ENCODE measurements at places on chromosomes 2 and 18.

DNA sequence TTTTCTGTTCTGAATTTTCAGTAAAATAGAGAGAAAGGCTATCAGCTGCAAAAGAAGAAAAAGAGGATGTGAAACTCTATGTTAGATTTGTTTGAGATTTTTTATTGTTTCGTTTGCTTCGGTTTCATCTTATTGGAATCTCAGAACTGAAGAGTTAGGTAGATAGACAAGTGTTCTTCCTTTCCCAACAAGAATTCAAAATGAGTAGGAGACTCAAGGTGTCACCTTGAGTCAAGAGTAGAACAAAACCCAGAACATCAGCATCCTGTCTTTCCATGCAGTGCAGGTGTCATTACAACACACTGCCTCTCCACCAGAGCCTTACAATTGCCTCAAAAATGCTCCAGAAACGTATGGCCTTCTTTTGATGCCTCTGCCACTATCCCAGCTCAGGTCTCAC lies 21.1 kb downstream of the NBAS start:
- no peak for DNase-seq

GRCh38 chr2:216346781-216347180 lies 25.5 kb downstream of the MARCHF4 start:
- no peak for DNase-seq

DNA sequence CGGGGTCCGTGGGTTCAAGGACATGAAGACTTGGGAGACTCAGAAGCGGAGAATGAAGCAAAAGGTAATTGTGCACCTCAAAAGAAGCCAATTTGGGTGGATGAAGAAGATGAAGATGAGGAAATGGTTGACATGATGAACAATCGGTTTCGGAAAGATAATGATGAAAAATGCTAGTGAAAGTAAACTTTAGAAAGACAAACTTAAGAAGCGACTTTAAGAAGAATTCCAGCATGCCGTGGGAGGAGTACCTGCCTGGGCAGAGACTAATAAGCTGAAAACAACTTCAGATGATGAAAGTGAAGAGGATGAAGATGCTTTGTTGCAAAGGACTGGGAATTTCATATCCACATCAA lies 43.5 kb downstream of the PSTPIP2 start:
- no peak for DNase-seq

- DNase-seq: no peak
Measured at GRCh38 chr2:100235581-100235980, 86.7 kb downstream of the LONRF2 start.

DNA sequence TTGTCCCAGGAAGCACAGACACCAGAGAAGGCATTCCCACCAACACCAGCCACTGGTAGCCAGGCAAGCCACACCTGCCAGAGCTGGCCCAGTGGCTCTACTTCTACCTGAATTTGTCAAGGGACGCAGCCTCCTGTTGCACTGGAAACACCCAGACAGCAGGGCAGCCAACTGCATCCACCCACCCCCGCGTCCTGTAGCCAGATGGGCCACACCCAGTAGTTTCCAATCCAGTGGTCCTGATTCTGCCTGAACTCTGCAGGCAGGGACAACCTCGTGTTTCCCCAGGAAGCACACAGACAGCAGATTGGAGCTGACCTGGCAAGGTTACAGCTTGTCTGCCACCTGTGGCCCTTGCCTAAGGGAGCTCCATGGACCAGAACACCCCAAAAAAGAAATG lies 18.2 kb downstream of the PFN4 start:
- no peak for DNase-seq

- DNase-seq: no peak
Measured at GRCh38 chr2:105127289-105127915, 89.5 kb downstream of the MRPS9 start.

DNA sequence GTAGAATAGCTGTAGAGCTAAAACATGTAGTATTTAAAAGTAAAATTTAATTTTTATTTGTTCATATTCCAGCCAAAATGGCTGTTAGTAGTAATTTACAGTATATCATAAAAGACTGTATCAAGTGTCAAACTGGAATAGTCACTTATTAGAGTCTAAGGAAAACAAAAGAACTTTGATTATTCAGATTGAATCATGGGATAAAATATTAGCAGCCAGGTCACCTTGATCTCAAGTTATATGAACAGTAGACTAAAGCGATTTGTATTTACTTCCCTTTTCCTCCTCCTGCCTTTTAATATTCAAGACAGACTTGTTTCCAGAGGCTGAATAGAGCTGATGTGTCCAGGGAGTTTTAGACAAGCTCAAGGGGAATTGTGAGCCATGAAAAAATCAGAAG lies 54.4 kb downstream of the PMAIP1 start:
- DNase-seq: no peak

- no peak for DNase-seq
Measured at GRCh38 chr2:204495381-204495780, 49.9 kb upstream of the PARD3B start.

GRCh38 chr2:46336283-46336959 lies 39.2 kb downstream of the EPAS1 start:
- DNase-seq: no peak

GRCh38 chr2:157155992-157156391 lies 101.5 kb upstream of the GALNT5 start:
- no peak for DNase-seq

DNA sequence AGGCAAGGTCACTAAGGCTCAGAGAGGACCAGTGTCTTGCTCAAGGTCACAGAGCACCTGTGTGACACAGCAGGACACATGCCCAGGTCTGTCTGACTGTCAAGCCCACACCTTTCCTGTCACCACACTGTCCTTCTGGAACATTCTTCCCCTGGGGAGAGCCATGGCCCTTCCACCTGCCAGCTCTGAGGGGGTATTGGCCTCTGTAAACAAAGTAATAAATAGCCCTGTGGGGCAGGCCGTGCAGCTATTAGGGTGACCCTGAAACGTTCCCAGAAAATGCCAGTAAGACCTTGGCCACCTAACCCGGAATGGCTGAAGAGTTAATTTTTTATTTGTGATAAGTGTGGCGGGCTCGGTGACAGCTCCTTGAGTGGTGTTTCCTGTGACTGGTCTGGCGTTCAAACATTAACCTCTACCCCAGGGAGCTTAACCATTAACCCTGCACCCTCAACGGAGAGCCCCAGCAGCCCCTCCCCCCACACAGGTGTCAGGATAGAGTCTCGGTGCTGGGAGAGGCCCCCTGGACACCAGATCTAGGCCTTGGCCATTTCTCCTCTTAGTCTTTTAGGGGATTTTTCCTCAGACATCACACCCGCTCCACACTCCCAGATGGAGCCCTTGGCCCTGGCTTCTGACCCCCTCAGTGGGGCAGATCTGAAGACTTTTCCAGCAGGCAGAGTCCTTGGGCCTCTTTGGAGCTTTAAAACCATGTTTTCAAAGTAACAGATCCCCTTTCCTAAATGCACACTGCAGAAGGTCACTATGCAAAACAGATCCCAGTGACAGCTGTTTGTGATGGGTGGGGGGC lies 36.6 kb downstream of the SCTR start:
- no peak for DNase-seq

- no peak for DNase-seq
Measured at GRCh38 chr2:166230024-166230723, 102.4 kb upstream of the SCN1A start.

- no peak for DNase-seq
Measured at GRCh38 chr2:8435608-8436007, 246.2 kb upstream of the ID2 start.

- DNase-seq: no peak
Measured at GRCh38 chr2:202035089-202035940, 1.7 kb downstream of the FZD7 start.

DNA sequence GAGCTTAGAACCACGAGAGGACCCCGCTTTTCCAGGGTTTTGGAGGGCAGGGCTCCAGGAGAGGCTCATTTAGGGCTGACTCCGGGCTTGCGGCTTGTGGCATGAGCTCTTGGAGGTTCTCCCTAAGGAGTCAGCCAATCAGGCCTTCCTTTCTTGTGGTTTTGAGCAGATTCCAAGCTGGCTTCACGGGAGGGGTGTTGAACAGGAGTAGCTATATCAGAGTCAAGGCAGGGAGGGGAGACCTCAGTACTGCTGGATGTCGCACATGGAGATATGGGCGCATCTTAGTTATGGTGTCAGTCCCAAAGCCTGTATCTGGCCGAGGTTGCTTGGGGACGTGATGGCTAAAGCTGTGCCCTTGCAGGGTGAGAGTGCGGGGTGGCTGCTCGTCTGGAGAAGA lies 98.6 kb downstream of the AGAP1 start:
- DNase-seq: no peak

DNA sequence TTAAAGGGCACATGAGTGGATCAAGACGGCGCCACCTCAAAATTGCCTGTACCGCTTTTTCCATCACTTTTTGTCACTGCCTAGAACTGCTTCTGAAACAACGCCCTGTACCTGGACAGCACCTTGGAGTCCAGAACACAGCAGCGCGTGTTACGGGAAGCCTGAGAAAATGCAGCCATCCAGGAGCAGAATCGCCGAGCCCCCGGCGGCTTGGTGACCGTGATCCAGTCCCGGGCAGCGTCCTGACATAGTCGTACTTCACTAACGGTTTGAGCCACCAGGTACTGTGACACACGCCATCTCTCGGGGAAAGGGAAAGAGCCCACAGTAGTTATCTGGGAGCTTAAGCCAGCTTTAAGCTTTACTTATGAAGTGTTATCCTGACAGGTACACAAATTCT lies 168.9 kb upstream of the SALL3 start:
- DNase-seq: no peak

Data from stimulated activated CD8-positive, alpha-beta memory T cell treated with anti-CD3 and anti-CD28 coated beads, Interleukin-7, amount 100 ng/mL, for 24 hours (primary cell).